Tongue (tissue), 3 donors: ENCODE measurements at places on chromosomes 2 and 18. TPM values are rescaled to one million over a fixed set of nuclear protein-coding genes. Genes with fewer than 3 reads are reported as not detected.

CABLES1 gene
- 2.8 TPM for total RNA-seq

TUBB6 gene
- 273 TPM for total RNA-seq

DNA sequence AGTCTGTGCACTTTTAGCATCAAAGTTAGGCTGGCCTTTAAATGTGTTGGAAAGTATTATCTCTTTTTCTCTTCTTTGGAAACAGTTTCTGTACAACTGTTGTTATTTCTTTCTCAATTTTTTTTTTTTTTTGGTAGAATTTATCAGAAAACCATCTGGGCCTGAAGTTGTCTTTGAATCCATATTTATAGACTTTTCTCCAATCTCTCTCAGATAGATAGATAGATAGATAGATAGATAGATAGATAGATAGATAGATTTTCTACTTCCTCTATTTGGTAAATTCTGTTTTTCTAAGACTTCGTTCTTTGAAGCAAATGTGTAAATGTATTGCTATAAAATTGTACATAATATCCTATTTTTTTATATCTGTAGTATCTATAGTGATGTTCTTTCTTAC lies 17.5 kb downstream of the DNAJC10 start:
- no peak for DNase-seq

TEKT4 gene
- not detected for total RNA-seq

DNA sequence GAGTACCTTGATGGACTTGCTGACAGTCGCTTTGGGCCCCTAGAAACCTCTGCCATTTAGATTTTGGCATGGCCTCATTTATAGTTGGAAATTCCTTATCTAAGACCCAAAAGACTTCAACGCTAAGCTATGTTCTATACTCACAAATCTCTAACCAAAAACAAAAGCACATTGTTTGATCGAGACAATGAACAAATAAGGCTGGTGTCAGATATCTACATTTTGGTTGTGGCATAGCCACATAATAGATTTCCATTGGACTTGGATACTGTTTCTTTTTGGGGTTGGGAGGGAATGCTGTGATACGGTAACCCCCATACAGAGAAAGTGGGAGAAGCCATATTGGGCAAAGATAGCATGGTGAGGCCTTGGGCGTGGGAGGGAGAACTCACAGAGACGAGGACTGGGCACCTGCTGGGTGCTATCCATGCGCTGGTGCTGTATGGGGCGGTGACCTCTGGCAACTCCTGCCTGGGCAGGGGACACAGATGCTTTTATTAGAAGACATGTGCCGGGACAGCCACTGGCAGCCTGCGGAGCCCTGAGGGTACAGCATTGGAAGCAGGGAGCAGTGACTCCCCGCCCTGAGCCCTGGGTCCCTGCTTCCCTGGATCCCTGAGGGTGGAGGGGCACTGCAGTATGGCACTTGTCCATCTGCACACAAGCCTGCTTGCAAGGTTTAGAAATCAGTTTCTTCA lies 97.1 kb downstream of the ASAP2 start:
- DNase-seq, result no peak

- DNase-seq, result no peak
Observed at GRCh38 chr2:219658874-219659273, 31.4 kb downstream of the SLC4A3 start.
